ENCODE measurements at places on chromosomes 3 and 15.

DNA sequence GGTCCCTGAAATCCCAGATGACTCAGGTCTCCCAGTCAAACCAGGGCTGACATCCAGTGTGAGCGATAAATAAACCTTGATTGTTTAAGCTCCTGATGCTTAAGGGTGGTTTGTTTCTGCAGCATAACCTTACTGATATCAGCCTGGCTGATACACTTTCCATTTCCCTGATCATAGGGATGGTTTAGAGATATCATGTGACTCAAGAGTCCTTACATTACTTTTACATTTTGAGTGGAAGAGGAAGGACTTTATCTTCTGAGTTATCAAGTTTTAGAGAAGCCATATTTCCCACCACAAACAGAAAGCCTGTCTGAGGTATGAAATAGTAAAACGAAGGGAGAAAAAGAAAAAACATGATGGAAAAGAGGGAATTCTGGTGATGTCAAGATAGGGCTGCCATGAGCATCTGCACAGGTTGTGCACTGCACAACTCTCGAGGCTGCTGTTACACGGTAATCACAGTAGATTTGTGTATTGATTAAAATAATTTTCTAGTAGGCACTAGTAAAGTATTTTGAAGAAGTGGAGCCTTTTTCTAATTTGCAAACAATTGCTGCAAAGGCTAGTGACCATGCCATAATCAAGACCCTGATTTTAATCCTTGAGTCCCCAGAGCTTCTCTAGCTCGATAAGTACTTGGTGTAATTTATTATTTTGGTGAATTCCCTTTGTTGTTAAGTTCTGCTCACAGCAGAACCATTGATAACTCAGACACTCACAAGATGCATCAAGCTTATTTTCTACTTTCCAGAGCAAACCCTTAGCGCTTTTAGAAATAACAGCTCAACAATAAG lies 34.1 kb upstream of the FBLN2 start:
- DNase-seq = no peak

- no peak for DNase-seq
Measured at GRCh38 chr15:70196372-70197316, 98.9 kb upstream of the TLE3 start.

DNA sequence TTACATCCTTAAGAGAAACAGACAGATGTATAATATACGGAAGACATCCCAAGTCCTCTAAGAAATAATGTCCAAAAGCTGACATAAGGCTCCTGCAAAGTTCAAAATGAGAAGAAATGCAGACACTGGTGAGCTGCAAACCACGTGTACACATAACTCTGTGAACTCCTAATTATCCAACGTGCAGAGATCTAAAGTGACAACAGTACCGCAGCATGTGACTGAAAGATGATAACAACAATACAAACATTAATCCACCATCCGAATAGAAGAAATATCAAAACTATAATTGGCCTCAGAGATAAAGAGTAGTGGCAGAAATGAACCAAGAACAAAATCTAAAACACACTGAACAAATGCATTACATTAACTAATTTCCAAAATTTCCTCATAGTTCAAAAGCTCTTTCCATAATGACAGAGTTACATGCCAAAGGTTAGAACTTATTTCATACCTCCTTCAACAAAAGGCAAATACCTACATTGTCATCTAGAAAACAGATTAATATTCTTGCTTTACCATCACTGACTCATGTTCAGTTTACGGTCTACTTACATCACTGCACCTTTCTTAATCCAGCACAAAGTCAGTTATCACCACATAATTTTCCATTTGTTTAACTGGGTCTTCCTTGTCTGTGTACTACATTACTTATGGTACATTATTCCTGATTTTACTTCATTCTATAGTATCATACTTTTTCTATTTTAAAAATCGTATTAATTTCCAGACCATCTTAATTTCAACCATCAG lies 2.2 kb downstream of the PDCD10 start:
- DNase-seq = no peak

DNA sequence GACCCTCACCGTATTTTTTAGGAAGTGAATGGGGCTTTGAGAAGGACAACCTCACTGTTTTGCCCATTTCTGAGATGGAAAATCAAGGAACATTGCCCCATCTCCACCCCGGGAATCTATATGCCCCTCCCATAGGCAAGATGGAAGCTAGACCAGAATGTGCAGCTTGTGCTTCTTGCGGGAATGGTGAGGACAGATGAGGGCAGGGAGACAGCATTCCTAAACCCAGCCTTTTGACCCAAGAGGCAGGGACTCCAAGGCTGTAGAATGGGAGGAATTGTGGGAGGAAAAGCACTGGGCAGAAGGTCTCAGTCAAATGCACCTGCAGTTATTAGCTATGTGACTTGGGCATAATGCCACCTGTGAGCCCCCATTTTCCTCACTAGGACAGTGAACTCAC lies 66.9 kb downstream of the SMAD3 start:
- no peak for DNase-seq

DNA sequence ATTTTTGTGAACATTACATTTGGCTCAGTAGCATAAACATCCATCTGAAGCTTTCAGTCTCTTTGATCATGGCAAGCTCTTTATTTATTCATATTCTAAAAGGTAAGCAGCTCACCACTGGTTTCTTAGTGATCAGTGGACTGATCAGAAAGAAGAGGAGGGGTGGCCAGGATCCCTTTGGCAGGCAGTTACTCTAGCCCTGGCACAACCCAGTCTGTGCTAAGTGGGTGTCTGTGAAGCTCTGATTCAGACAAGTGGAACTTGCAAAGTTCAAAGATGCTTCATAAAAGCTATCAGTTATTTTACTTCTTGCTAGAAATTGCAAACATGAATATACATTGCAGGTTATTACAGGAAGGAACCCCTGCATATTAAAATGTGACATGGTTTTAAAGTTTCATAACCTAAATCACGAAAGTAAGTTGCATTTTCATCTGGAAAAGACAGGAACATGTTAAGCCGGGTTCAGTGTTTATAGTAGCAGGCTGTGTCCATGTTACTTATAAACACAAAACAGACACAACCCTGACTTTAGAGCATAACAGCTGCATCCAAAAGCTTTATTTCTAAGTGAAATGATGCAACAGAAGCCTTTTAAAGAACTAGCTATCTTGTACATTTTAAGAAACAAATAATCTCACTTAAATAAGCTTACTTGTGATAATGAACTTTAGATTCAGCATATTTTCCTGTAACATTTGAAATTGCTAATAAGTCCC lies 785.3 kb downstream of the MCTP2 start:
- no peak for DNase-seq

All from HCT116 (cell line).